RCC 7860 (cell line): ENCODE measurements at places on chromosomes 2 and 18.

DNA sequence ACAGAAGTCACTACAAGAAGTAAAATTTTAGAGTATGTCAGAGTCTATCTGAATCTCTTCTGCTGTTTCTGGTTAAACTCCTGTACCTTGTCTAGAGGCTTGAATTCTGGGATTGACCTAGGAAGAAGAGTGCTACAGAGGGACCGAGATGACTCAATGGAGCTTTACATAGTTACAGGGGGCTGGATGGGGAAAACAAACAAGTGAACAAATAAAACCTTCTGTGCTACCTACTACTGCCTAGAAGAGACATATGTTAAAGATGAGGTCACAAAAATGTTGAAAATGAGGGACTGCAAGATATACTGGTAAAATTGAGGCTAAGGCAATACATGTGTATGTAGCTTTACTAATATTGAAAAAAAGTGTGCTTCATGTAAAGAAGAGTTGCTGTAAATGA lies 265.4 kb upstream of the TFPI start:
- DNase-seq, result no peak

GRCh38 chr2:168210216-168210894 lies 37.0 kb downstream of the STK39 start:
- no peak for DNase-seq

DNA sequence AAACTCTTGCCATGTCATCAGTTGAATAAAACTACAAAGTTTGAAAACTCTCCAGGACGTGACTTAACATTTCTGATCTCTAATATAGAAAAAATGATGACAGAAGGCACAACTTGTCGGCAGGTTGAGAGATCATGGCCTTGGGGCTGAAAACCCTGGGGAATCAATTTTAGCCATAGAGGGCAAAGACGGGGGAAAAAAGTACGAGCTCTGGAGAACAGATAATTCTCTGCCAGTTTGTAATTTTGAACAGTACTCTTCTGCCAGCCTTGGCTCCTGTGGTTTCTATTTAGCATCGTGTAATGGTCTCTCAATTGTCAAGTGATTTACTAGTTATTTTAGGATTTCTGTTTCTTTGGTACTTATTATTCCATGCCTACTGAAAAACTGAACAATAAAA lies 25.3 kb upstream of the CPS1 start:
- no peak for DNase-seq

DNA sequence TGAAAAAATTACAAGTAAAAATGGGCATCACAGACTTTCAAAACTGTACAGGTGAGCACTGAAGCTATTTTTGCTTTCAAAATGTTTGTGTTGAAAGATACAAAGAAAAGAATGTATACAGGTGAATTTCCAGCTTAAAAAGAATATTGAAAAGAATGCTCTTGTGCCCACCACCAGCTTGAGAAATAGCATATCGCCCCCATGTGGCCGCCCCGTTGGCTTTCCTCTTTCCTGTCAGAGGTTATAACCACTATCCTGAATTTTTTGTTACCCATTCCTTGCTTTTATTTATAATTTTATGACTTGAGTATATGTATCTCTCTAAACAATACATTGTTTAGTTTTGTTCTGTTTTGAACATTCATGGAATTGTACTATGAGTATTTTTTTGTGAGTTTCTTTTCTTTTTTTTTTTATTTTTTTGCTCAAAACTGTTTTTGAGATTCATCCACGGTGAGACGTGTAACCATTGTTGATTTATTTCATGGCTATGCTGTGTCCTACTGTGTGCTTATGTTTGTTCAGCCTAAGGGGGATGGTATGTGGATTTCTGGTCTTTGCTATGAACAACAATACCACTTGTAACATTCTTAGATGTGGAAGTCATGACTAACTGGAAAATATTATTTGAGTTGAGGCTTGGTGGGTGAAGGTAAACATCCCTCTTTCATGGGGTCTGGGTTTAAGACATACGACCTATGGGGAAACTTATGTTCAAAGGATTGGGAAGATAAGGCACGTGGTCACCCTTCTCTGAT lies 11.6 kb downstream of the TRPM8 start:
- peak; percentile 17 for DNase-seq

DNA sequence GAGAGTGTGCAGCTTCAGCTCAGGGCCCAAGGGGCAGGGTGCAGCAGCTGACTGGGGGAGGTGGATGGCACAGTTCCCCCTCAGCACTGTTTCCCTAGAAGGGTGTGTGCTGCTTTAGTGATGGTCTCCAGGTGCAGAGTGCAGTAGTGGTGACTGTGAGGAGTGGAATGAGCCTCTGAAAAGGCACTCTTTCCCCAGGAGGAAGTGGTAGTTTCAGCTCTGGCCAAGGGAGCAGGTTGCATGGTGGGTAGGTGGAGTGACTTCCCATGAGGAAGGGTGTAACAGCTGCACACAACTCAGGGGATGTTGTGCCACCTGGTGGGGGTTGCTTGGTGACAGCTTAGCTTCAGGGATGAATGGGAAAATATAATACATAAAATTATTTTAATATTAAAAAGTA lies 251.5 kb upstream of the NXPH2 start:
- DNase-seq, result peak; percentile 31

DNA sequence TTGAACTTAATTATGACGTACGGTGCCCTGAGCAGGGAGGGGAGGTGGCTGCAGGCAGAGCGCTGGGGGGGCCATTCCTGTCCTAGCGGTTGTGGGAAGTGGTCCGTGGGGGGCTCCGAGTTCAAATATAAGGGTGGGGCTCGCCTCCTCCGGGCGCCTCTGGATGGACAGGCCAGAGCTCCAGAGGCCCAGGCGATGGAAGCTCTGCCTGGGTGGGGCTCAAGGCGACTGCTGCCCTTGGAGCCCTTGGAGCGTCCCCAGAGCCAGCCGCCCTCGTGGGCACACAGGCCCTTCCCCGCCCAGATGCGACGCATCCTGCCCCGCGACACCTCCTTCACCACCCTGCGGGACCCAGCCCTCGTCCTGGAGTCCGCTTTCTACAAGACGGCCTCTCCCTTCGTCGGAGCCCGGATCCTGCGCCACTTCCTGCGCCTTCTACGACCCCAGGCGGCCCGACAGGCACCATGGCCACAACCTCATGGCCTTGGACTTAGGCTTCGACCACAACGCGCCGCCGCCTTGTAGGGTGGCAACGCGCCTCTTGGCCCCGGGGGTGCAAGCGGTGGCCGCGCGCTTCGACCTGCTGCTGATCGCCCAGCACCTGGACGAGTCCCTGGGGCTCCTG lies 10.5 kb downstream of the AQP12B start:
- no peak for DNase-seq
